Activated T-cell treated with anti-CD3 and anti-CD28 coated beads, Interleukin-2, amount 50 U/mL, for 4 hours (primary cell): ENCODE measurements at places on chromosomes 12 and 14.

DNA sequence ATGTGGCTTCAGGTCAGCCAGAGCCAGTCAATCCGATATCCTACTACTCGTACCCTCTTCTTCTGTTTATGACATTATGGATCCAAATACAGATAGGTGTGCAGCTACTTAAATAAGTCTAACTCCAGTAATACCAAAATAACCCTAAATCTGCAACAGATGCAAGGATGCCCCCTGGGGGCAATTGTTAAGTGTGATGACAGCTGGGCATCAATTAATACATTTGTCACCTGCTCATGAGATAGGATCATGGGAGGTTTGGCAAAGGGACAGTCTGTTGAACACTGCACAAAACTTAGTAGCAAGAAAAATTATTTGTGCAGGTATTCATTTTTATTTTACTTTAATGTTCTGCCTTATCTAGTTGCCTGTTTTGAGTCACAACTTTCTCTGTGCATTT lies 83.2 kb downstream of the SLC38A6 start:
- DNase-seq = no peak

DNA sequence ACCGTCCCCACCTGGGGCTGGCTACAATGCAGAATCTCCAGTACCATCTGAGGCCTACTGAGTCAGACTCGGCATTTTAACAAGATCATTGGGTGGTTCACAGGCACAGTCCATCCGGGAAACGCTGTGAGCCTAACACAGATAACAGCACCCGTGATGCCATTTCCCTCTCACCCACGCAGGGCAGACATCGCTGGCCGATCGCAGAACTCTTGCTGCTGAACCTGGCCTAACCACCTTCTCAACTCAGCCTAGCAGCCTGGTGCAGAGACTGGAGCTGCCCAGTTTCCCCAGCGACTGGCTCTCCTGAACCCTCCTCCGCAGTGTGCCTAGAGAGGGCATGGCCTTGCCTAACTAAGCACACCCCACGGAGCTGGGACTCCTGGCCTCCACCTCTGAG lies 83.3 kb downstream of the NCOR2 start:
- no peak for DNase-seq

- no peak for DNase-seq
Measured at GRCh38 chr14:59310633-59311032, 122.2 kb downstream of the DAAM1 start.

DNA sequence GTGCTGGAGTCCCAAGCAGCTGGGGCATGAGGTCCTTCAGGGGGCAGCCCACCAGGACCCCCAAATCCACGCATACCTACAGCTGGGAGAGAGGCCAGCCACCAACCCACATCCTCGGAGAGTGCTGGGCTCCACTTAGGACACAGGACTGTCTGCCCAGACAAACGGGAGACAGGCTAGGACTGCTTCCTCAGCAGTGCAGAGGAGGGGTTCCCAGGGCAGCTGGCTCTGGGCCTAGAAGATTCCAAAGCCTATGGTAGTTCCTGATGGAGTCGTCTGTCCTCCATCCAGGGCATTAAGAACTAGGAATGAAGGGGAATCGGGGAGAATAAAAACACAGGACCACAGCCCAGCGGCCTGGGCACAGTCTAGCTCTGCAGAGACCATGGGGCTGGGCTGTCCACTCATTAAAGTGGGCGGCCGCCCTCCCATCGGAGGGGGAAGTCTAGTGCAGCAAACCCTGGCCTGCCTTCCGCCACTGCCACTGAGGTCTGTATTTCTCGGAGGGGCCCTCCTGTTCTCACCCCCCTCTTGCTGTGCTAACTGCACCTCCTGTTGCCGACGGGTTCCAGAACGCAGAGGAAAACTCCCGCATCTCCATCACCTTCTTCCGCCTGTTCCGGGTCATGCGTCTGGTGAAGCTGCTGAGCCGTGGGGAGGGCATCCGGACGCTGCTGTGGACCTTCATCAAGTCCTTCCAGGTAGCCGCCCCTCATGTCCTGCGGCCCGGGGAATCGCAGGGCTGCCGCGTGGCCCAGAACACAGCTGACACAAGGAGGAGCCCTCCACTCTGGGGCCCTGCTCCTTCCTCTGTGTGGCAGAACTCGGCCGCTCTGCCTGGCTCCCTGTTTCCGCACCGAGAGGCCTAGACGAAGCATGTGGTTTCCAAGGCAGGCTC lies 143.5 kb upstream of the FKBP4 start:
- DNase-seq = no peak

DNA sequence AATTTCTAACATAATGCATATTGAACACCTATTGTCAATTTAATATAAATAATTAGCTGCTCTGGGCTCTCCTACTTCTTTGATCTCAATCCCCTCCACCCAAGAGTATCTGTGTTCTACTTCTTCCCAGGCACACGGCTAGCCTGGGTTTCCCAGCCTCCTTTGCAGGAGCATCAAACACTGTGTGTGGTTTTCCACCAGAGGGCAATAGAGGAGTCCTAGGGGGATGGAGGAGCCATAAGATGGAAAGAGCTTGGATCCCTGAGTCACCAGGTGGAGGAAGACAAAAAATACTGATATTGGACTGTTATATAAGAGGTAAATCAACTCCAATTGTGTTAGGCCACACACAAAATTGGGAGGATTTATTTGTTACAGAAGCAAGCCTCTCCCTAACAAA lies 333.7 kb downstream of the GLT1D1 start:
- no peak for DNase-seq

DNA sequence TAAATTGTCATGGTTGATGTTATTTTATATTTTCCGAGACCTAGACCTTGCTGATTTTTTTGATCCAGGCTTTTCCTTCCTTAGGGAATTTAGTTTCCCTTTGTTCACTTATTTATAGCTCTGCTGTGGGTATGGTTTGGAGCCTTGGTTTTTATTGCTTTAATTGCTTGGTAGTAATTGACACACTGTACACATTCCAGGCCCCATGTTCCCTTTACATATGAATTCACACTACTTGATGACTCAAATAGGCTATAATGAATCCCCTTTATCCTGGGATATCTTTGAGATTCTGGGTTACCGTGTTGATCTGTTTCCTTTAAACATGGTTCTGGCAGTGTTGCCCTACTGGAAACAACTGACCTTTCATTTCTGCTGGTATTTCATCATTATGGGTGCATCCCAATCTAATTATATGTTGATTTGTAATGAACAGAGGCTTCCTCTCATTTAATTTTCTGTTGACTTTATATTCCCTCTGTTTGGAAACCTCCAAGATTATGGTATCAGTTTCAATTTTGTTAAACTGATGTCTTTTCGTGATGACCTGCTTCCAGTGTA lies 424.0 kb downstream of the RAD51B start:
- DNase-seq = no peak

- DNase-seq = no peak
Measured at GRCh38 chr12:85057370-85057963, 21.3 kb downstream of the LRRIQ1 start.

DNA sequence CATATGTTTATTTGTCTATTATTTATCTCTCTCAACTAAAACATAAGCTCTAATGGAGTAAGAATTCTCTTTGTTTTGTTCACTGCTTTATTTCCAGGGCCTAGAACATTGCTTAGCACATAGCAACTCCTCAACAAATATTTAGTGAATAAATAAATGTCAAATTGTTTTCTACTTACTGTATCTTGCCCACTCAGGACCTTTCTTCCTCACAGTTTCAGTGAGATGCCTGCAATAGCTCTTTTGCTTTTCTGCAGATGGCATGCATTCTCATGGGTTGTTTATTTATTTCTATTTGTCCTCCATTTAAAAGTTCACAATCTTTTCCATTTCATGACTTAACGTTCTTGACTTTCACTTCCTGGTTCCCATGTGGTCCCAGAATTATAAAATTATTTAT lies 94.9 kb upstream of the TTC7B start:
- DNase-seq = no peak

GRCh38 chr14:55540847-55541773 lies 38.9 kb upstream of the KTN1 start:
- DNase-seq = no peak

- DNase-seq = peak; percentile 7
Measured at GRCh38 chr12:9951026-9951675, 19.0 kb upstream of the CLEC2A start.

DNA sequence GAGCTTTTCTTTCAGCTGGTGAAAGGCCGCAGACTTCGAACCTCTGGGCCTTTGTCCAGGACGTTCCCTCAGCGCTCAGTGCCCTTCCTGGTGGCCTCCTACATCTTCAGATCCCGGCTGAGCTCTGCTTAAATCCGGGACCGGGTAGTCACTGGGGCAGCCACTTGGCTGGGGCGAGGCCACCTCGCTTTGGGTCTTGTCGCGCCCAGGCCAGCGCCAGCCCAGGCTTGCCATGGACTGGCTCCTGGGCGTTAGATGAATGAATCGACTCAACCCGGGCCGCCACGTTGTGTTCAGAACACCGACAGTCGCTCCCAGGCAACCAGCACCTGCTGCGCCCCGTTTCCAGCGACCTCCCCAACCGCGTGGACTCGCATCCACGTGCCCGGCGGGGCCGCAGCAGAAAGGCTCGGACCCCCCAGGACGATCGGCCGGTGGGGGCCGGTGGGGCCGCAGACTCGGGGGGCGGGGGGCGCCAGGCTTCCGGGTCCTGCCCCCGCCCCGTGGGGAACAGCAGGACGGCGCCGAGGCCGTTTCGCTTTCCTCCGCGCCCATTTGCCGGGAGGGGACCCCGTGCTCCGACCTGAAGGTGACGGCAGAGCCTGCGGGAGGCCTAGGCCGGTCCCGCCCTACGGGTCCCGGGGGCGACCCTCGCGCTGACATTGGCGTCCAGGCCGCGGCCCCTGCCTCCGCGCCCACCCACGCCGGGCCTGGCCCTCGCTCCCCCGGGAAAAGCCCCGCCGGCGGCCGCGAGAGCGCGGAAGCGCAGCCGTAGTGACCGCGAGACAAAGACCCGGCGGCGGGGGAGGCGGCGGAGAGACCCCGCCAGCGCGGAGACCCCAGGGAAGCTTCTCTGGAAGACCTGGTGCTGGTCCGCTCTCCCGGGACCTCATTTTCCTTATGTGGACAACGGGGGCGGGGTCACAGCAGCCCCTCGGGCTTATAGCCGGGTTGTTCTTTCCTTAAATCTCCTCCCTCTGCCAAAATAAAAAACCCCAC lies 37.3 kb upstream of the RCOR1 start:
- DNase-seq = peak; percentile 44

DNA sequence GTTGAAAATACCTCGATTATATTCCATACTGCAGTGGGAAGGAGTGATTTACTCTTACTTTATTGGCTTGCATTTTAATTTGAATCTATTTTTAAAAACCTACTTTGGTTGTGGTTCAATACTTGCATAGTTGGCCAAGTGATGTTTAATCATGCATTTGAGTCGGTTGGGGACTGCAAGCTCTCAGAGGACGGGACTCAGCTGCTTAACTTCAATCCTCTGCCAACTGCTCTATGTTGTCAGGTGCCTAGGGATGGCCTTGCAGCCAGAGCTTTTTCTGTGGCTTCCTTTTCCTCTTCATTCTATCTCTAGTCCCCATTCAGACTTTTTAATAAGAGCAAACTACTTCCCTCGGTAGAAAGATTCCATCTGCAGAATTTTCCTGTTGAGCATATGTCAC lies 53.4 kb upstream of the KRR1 start:
- no peak for DNase-seq

DNA sequence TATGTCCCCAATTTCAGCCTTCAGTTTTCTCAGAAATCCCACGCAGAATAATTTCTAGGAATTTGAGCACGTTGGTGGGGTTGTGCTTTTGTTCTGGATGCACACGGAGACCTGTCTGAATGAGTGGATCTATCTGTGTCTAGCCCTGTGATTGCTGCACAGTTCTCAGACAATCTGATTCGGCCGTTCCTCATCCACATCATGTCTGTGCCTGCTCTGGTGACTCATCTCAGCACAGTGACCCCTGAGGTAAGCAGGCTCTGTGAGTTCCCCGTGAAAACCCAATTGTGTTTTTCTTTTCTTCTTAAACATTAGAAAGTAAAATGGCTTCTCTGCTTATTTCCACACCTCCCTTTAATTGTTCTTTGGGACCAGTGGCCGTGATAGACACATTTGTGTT lies 20.2 kb downstream of the UBE3B start:
- no peak for DNase-seq

DNA sequence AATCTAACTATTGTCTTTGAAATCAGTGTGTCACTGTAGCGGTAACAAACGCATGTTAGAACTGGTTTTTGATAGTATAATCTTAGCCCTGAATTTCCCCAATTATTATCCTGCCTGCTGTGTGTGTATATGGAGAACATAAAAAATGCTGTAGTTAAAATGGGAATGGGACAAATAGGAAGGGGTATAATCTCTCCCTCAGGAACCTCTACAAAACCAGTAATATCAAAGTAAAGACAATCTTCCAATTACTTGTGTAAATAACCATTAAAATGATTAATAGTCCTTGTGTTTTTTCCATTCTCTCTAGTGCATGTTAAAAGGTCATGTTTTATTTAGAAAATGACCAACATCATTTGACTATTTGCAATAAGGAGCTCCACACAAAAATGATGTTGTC lies 200.1 kb upstream of the TMTC1 start:
- DNase-seq = no peak

DNA sequence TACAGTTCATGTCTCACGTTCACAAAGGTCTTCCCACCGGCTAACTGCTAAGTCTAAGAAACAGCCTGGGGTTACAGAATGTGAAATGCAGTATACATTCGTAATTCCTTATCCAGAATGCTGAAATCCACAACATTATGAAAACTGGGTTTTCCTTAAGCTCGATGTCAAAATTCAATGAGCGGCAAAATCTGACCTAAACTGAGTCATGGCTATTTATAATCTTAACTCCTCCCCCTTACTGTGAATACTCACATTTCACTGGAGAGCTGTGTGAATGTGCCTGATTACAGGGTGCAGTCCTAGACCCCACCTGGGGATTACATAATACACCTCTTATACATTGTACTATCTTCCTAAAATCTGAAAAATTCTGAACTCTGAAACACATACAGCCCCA lies 35.3 kb downstream of the STX2 start:
- no peak for DNase-seq

- DNase-seq = no peak
Measured at GRCh38 chr12:52896190-52897100, 8.4 kb downstream of the KRT8 start.

GRCh38 chr12:63496654-63497053 lies 171.6 kb downstream of the DPY19L2 start:
- no peak for DNase-seq

- DNase-seq = no peak
Measured at GRCh38 chr12:107632246-107632645, 53.4 kb upstream of the PWP1 start.

- no peak for DNase-seq
Measured at GRCh38 chr12:5031958-5032357, 11.7 kb upstream of the KCNA5 start.

DNA sequence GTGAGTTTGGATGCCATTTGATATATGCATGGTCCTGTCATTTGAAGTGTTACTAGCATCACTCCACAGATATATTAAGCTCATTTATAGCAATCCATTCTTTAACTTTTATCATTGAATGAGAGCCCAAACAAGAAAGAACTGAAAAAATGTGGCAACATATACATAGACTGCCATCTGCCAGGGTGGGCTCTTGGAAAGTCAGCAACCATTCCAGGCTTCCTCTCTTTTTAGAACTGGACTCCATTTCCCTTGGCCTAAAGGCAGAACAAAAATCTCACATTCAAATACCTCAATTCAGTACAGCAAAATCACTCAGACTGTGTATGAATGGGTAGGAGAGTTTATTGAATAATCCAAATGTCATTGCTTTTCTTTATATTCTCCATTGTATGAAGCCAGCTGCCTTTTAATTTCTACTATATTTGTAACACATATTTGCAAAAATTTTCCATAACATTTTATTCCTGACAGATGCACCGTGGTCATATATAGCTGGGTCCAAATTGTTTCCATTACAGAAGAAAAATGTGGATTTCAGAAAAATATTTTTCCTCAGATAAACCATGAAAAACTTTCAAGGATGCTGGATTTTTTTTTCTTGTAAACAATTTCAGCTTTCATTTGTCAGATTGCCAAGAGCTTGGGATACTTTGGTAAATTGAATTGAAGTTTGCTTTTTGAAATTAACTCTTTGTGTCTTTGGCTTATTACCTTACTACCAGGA lies 1252.3 kb upstream of the SEL1L start:
- DNase-seq = no peak
